A549 treated with CORT108297 at 1 μM for 4 hours (cell line): ENCODE measurements at places on chromosomes 7 and 10. TPM values are rescaled to one million over a fixed set of nuclear protein-coding genes. Genes with fewer than 3 reads are reported as not detected.

The PRPS1L1 gene
- not detected in 5 replicates for total RNA-seq

The TRIM4 gene
- total RNA-seq, result 24.2 to 32.7 TPM (median 26.6 TPM) in 5 replicates

The AUTS2 gene
- 2.9 to 4.3 TPM (median 3.8 TPM) in 5 replicates for total RNA-seq

The OPN1SW gene
- not detected in 5 replicates for total RNA-seq

The WNT8B gene
- 0.03 to 0.07 TPM (median 0.04 TPM) in 3 of 5 replicates, not detected in the others for total RNA-seq

The SMKR1 gene
- total RNA-seq, result 11.8 to 13.3 TPM (median 12.4 TPM) in 5 replicates

The VIM gene
- 1,734 to 1,928 TPM (median 1,867 TPM) in 5 replicates for total RNA-seq

The MALRD1 gene
- not detected in 5 replicates for total RNA-seq

The C10orf53 gene
- not detected in 5 replicates for total RNA-seq

The UPK3B gene
- 10.2 to 19.3 TPM (median 18.6 TPM) in 5 replicates for total RNA-seq

The GDF10 gene
- total RNA-seq, result 0.06 to 0.14 TPM (median 0.09 TPM) in 5 replicates

The MCM10 gene
- total RNA-seq, result 21.6 to 28.6 TPM (median 24.1 TPM) in 5 replicates

The COL17A1 gene
- 1.6 to 2.7 TPM (median 2.2 TPM) in 5 replicates for total RNA-seq

The TWIST1 gene
- total RNA-seq, result 2.4 to 4.3 TPM (median 3.8 TPM) in 5 replicates

The FAM171A1 gene
- 23.8 to 27.5 TPM (median 26.5 TPM) in 5 replicates for total RNA-seq

The HK1 gene
- total RNA-seq, result 32.6 to 42.3 TPM (median 39.7 TPM) in 5 replicates

The CROT gene
- total RNA-seq, result 5.7 to 8.6 TPM (median 7.0 TPM) in 5 replicates

The NYAP1 gene
- total RNA-seq, result 1.5 to 2.4 TPM (median 2.3 TPM) in 5 replicates

The GIMAP1 gene
- not detected in 5 replicates for total RNA-seq

The TAS2R41 gene
- not detected in 5 replicates for total RNA-seq

The ABCB8 gene
- 33.1 to 55.2 TPM (median 52.6 TPM) in 5 replicates for total RNA-seq

The PDE1C gene
- total RNA-seq, result 3.7 to 5.6 TPM (median 4.9 TPM) in 5 replicates

The PTER gene
- total RNA-seq, result 10.5 to 17.0 TPM (median 14.5 TPM) in 5 replicates
